ENCODE measurements at places on chromosomes 3 and 15.

DNA sequence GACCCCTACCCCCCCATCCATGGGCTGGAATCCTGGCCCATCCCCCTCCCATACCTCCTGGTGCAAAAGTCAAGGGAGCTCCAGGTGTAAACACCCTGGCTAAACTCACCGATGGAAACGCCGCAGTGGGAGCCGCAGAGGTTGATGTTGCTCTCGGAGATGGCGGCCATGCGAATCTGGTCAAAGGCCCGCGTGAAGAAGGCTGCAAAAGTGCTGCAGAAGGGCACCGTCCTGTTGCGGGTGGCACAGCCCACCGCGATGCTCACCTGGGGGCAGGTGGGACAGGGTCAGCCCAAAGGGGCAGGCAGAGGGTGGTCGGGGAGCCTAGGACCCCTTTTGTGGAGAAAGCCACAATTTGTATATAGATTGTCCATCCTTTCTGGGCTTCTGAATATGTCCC lies 26.7 kb downstream of the TKT start:
- no peak for DNase-seq

DNA sequence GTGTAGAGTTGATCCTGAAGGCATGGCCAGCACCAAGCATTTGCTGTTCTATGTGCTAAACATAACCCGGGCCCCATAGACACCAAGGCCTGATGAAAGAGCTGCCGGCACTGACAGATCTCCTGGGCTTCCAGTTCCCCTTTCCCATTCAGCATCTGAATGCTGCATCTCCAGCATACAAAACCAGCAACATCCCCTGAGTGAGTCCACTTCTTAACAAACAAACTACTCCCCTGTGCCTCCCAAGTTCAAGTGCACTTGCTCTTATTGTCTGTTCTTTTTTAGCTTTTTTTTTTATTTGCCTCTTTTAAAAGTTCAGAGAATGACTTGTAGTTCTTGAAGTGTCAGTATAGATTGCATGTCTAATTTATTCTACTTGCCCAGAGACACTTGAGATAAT lies 156.0 kb downstream of the EDEM1 start:
- DNase-seq, result no peak

DNA sequence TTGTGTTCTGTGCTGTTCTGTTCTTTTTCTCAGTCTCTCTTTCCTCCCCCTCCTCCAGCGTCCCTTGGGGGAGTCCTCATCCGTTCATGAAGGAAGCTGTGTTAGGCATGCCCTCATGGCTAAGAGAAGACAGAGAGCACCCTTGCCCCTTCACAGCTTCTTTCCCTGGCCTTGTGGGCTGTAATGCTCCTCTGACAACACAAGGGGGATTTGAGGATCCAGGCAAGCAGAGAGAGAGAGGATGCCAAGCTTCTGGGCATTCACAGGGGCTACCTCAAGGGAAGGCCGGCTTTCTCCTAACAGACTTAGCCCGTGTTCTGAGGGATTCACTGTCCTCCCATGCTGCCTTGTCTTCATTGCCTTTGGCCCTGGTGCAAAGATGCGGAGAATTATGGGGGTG lies 389.5 kb downstream of the LRTM1 start:
- DNase-seq, result no peak

DNA sequence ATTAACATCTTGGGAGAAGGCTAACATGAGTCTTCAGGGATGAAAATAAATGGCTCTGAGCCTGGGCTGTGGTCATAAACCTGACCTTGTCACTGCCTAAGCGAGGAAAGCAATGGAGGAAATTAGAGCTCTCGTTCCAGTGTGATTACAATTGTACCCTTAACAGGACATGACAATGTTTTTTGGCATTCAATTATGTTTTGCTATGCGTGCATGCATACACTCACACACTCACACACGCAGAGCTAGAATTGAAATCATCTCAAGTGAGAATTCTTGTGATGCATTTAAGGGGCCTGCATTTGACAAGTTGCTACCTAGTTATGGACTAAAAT lies 24.1 kb downstream of the ZNF80 start:
- DNase-seq, result no peak

DNA sequence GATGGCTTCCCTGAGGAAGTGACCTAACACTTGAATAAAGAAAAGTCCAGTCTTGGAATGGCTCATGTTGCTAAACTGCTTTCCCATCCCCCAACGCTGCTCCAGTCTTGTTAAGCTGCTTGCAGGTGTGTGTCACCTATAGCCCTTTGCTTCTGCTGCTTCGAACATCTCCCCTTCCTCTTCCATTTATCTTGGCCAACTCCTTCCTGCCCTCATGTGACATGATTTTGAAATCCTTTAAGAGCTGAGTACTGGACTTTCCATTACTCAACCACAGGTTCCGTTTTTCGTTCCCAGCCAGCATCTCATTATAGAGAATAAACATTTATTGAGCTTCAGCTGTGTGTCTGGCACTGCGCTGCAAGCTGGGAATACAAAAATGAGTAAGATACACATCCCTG lies 1.7 kb downstream of the ATG7 start:
- DNase-seq, result no peak
